ENCODE measurements at places on chromosomes 5 and 9. TPM values are rescaled to one million over a fixed set of nuclear protein-coding genes. Genes with fewer than 3 reads are reported as not detected.
A peak's percentile ranks its signal among the peaks of the same experiment; 100 is the strongest.

DNA sequence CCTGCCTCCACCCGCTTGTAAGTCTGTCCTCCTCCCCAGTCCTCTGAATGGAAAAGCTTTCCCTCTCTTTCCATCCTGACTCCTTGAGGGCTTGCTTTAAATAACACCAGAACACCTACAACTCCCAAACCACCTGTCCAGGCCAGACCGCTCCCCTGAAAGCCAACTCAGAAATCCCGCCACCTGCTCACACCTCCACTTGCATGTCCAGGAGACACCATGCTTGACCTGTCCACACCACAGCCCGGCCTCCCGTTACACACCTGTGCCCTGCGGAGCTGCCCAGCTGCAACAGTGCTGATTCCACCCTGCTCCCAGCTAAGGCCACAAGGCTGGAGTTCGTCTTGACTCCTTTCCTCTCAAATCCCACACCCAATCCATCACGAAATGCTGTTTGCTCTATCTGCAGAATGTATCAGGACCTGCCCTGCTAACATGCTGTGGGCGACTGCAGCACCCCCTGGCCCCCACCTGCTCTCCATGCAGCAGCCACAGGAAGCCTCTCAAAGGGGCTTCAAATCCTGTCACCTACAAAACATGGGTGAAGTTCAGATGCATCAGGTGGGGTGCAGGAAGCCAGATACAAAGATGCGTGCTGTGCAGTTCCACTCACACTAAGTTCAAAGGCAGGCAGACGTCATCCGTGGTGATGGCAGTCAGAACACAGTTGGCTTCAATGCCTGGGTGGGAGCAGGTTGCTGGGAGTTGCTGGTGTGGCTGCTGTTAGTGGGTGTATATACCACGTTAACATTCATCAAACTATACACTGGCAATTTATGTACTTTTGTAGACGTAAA lies 166.0 kb downstream of the ROR2 start:
- peak; percentile 40 for DNase-seq
- peaks cover 6% of the 10 kb centered on the region for H3K4me1 ChIP-seq
- no peaks in the 10 kb centered on the region for H3K36me3 ChIP-seq

DNA sequence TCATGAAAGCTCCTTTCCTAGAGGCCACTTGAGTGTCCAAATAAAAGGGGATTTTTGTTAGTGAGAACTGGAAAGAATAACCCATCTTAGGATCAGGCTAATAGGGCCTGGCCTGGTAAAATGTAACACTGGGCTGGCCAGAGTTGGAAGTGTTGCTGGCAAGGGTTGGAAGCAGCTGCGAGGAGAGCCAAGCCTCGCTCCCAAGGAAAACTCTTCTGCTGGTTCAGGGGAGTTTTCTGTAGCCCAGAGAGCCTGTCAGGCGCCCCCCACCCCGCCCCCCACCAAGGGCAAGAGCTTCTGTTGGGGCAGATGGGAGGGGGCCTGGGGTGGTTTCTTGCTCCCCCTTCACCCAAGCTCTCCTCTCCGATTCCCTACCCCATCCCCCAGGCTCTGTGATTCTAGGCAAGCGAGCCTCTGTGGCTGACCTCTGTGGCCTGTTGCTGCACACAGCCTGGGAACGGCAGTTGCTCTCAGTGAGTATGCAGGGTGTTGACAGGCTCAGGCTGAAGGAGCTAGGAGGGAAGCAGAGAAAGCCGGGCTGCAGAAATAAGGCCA lies 547.8 kb downstream of the CCDC171 start:
- no peak overlapping the region for H3K27ac ChIP-seq
- no peaks in the 10 kb centered on the region for H3K4me1 ChIP-seq
- H3K4me3 ChIP-seq, result no peak overlapping the region
- H3K36me3 ChIP-seq, result no peaks in the 10 kb centered on the region
- no peak for DNase-seq
- no peaks in the 10 kb centered on the region for H3K27me3 ChIP-seq

- DNase-seq, result no peak
- H3K4me1 ChIP-seq, result no peaks in the 10 kb centered on the region
- no peaks in the 10 kb centered on the region for H3K36me3 ChIP-seq
- H3K4me3 ChIP-seq, result no peak overlapping the region
- H3K27ac ChIP-seq, result no peak overlapping the region
Measured at GRCh38 chr9:113993838-113994540, 84.1 kb downstream of the AMBP start.

GRCh38 chr5:176846335-176847140 lies 36.2 kb downstream of the UNC5A start:
- no peak overlapping the region for H3K4me3 ChIP-seq
- no peaks in the 10 kb centered on the region for H3K27me3 ChIP-seq
- H3K36me3 ChIP-seq, result no peaks in the 10 kb centered on the region
- no peaks in the 10 kb centered on the region for H3K4me1 ChIP-seq

GRCh38 chr9:107732781-107733522 lies 243.4 kb upstream of the KLF4 start:
- H3K27ac ChIP-seq, result no peak overlapping the region
- no peaks in the 10 kb centered on the region for H3K36me3 ChIP-seq
- H3K27me3 ChIP-seq, result no peaks in the 10 kb centered on the region
- no peak overlapping the region for H3K4me3 ChIP-seq
- DNase-seq, result no peak

DNA sequence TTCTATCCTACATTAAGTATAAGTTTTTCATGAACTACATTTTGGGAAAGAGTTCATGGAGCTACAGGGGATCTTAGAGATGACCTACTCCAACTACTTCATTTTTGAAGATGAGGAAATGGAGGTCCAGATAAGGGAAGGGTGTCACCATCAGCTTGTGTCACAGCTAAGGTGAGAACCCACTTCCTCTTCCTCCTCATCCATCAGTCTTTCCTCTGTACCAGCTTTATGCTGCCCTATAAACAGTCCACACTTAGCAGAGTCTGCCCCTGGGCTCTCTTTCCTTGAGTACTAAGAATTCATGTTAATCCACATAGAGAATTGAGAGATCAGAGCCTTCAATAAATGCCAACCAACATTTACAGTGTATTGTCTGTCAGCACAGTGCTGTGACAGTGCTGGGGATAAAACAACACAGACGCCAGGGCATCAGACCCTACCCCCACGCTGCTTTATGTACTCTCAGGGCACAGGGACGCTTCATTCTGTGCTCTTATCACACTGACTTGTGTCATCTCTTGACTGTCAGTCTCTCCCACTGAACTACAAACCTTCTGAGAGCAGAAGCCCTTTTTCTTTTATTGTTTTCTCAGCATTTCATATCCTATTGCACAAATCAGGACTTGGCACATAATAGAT lies 22.1 kb downstream of the ADRB2 start:
- DNase-seq, result peak; percentile 63
- H3K4me3 ChIP-seq, result peak overlapping the region; percentile 24
- H3K27ac ChIP-seq, result peak overlapping the region; percentile 58

GRCh38 chr5:42840842-42841567 lies 29.3 kb upstream of the SELENOP start:
- no peak overlapping the region for H3K27ac ChIP-seq
- H3K27me3 ChIP-seq, result no peaks in the 10 kb centered on the region
- H3K4me3 ChIP-seq, result no peak overlapping the region
- no peaks in the 10 kb centered on the region for H3K4me1 ChIP-seq
- DNase-seq, result no peak

DNA sequence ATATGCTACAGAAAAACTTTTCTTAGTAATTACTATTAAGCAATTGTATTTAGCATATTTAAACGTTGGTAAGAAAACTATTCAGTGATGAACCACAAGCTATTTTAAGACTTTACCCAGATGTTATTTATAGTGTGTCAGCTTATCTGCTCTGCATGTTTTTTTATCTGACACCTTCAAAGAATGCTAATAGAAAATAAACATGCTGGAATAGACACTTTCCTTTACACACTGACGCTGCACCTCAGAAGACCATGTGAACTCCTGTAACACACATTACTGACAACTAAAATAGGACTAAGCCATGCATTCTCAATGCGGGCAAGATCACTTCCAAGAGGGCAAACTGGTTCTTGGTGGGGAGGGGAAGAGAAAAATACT lies 38.3 kb downstream of the FNIP1 start:
- no peak overlapping the region for H3K4me3 ChIP-seq
- no peak overlapping the region for H3K27ac ChIP-seq
- no peak for DNase-seq
- no peaks in the 10 kb centered on the region for H3K36me3 ChIP-seq

- H3K36me3 ChIP-seq, result no peaks in the 10 kb centered on the region
- DNase-seq, result no peak
- no peaks in the 10 kb centered on the region for H3K27me3 ChIP-seq
- no peaks in the 10 kb centered on the region for H3K4me1 ChIP-seq
- no peak overlapping the region for H3K4me3 ChIP-seq
Measured at GRCh38 chr9:70542311-70542931, 128.0 kb upstream of the KLF9 start.

- no peaks in the 10 kb centered on the region for H3K4me1 ChIP-seq
- H3K27me3 ChIP-seq, result no peaks in the 10 kb centered on the region
- H3K4me3 ChIP-seq, result no peak overlapping the region
- no peak for DNase-seq
- no peak overlapping the region for H3K27ac ChIP-seq
Measured at GRCh38 chr5:56755036-56755555, 60.3 kb upstream of the MAP3K1 start.

- no peaks in the 10 kb centered on the region for H3K4me1 ChIP-seq
- H3K36me3 ChIP-seq, result no peaks in the 10 kb centered on the region
- DNase-seq, result no peak
- no peak overlapping the region for H3K27ac ChIP-seq
- no peak overlapping the region for H3K4me3 ChIP-seq
Measured at GRCh38 chr9:6845128-6845826, 87.5 kb downstream of the KDM4C start.

DNA sequence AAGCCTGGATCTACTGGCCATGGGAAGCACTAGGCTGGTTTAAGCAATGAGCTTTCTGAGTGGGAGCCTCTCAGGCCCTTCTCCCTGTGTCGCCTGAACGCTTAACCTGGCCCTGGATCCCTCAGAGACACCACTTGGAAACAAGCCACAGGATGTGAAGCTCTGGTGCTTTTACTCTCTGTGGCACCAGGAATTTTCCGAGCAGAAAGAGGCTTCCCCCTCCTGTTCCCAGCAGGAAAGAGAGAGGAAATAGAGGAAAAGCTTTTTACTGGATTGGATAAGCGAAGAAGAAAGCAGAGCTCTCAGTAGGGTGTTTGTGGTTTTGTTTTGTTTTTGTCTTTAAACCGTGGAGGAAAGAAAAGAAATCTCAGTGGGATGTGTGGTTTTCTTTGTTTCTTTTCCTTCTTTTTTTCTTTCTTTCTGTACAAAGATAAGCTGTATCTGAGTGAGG lies 34.5 kb downstream of the COL15A1 start:
- no peak overlapping the region for H3K4me3 ChIP-seq
- no peak for DNase-seq
- H3K36me3 ChIP-seq, result no peaks in the 10 kb centered on the region
- peaks cover 9% of the 10 kb centered on the region for H3K27me3 ChIP-seq

DNA sequence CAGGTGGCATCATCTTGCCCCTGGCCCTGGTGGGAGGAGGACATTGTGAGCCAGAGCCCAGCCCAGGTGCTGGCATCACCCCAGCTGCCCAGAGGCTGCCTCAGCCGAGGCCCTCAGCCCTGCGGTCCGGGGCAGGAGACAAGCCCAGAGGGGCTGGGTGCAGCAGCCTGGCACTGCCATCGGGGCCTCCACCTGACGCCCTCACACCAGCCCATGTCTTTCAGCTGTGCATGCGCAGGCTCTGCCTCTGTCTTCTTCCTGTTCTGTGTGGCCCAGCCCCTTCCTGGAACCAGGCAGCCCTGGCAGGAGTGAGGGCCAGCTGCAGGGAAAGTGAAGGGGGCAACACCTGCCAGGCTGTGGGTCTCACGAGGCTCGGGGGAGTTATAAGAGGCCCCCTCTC lies 4.8 kb upstream of the CEL start:
- peak overlapping the region; percentile 12 for H3K4me3 ChIP-seq
- H3K4me1 ChIP-seq, result peaks cover 38% of the 10 kb centered on the region
- no peak overlapping the region for H3K27ac ChIP-seq
- no peak for DNase-seq
- H3K36me3 ChIP-seq, result peaks cover 5% of the 10 kb centered on the region

- no peak overlapping the region for H3K27ac ChIP-seq
- H3K4me1 ChIP-seq, result no peaks in the 10 kb centered on the region
- no peak for DNase-seq
- H3K36me3 ChIP-seq, result peaks cover 12% of the 10 kb centered on the region
- no peak overlapping the region for H3K4me3 ChIP-seq
- no peaks in the 10 kb centered on the region for H3K27me3 ChIP-seq
Measured at GRCh38 chr5:137627706-137628105, 108.2 kb downstream of the KLHL3 start.

GRCh38 chr5:113505181-113505580 lies 8.3 kb upstream of the YTHDC2 start:
- no peaks in the 10 kb centered on the region for H3K36me3 ChIP-seq
- no peak overlapping the region for H3K4me3 ChIP-seq
- no peak for DNase-seq
- no peaks in the 10 kb centered on the region for H3K4me1 ChIP-seq
- no peak overlapping the region for H3K27ac ChIP-seq

DNA sequence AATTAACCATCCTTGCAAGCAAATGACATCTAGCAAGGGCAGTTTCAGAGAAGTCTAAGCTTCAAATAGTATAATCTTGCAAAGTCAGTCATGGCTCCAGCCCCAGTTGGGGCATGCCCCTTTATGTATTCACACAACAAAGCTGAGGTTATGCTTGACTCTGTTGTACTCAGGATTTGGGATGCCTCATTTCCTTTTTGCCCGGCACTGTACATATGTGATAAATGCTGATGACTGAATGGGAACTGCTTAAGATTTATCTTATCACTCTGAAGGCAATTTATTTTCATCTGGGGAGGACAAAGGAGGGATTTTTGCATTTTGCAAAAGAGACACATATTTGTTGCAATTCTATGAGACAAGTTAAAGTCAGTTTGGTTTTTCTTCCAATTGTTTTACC lies 219.2 kb downstream of the TRPM3 start:
- no peak overlapping the region for H3K27ac ChIP-seq
- H3K4me3 ChIP-seq, result no peak overlapping the region
- H3K4me1 ChIP-seq, result no peaks in the 10 kb centered on the region
- H3K36me3 ChIP-seq, result no peaks in the 10 kb centered on the region
- no peaks in the 10 kb centered on the region for H3K27me3 ChIP-seq

- H3K4me3 ChIP-seq, result peak overlapping the region; percentile 63
- DNase-seq, result no peak
- peaks cover 5% of the 10 kb centered on the region for H3K36me3 ChIP-seq
- peaks cover 36% of the 10 kb centered on the region for H3K4me1 ChIP-seq
Measured at GRCh38 chr5:1523480-1523792, 324 bp downstream of the LPCAT1 start.

GRCh38 chr9:19492775-19493173 lies 84.0 kb downstream of the ACER2 start:
- H3K27me3 ChIP-seq, result no peaks in the 10 kb centered on the region
- H3K27ac ChIP-seq, result no peak overlapping the region
- H3K4me3 ChIP-seq, result no peak overlapping the region
- DNase-seq, result no peak

ANKDD1B gene
- 0.44 TPM for total RNA-seq

OBP2B gene
- not detected for total RNA-seq

PDE6A gene
- not detected for total RNA-seq

C9orf152 gene
- not detected for total RNA-seq

DMRT3 gene
- not detected for total RNA-seq

SPOCK1 gene
- not detected for total RNA-seq

SHOC1 gene
- total RNA-seq, result not detected

MAMDC2 gene
- total RNA-seq, result not detected

Data from CD8-positive, alpha-beta memory T cell (primary cell).